ENCODE measurements at places on chromosomes 2 and 18.

GRCh38 chr2:240946046-240946445 is 39.9 kb downstream of the CROCC2 start:
- no peak for DNase-seq

DNA sequence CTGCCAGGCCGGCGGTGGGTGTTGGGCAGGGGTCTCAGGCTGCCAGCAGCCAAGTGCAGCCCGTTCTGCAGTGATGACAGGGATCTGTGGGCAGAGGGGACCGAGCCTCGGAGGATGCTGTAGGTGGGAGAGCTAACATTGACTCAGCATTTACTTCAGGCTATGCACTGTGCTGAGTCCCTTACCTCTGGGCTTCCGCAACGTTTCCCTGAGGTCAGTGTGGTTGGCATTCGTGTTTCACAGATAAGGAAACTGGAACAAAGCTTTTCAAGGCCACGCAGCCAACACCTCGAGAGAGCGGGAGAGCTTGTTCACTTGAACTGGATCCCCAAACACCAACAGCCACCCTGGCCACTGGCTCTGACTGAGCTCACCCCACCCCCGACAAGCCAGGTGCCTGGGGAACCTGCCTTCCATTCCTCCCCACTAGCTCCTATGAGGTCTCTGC is 839 bp upstream of the GPR148 start:
- DNase-seq: no peak

GRCh38 chr18:31064130-31064529 is 21.6 kb upstream of the DSC3 start:
- no peak for DNase-seq

DNA sequence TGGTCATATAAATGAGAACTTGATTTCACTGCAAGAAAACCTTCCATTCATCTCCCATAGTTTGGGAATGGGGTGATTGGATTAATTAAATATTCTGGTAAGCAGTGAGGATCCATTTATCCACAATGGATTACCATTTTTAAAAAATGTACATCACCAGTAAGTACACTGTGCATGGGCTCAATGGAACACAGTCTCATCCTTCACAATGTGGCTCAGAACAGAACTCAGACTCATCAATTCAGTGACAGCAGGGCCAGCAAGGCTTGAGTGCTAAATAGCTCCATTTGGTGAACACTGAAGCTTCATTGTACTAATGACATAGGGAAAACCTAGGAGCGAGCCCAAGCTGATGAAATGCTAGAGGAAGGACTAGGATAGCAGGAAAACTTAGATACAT is 223.8 kb downstream of the CMPK2 start:
- DNase-seq: no peak

DNA sequence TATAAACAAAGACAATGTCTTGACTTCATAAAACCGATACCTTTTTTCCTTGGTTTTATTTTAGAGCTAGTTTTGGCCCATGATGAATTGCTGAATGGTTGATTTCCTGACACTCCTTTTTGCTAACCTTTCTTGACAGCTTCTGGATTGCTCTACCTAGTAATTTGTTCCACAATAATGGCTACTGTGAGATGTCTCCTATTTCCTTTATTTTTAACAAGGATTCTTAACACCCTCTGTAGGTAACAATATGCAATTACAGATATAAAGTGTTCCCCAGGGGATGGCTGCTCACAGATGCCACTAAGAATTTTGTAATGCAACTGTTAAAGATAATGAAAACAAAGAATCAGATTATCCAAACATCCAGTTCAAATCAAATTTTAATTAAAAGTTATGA is 100.8 kb upstream of the ATP5MC3 start:
- peak; percentile 49 for DNase-seq

GRCh38 chr2:239639421-239640185 is 238.8 kb upstream of the HDAC4 start:
- no peak for DNase-seq

- no peak for DNase-seq
These were observed 422.5 kb downstream of the LPIN1 start for GRCh38 chr2:12168791-12169388.

GRCh38 chr18:57516056-57516455 is 70.4 kb downstream of the FECH start:
- DNase-seq: no peak

DNA sequence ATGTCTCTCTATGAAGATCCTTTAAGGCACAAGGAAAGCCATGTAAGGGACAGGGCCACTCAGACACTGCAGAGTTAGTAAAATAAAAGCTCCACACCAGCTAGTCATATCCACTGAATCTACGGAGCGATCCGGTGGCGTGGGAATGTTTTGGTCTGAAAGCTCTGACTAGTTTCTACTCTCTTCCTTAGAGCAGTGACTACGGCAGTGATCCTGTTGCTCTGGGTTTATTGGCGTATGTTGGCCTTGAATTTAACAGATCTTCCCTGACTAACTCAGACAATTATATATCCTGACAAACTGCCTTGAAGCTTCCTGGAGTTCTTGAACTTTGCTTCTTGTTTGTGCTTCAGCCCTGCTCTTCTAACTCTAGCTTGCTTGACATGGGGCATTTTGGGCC is 115.3 kb upstream of the FZD5 start:
- DNase-seq: no peak

DNA sequence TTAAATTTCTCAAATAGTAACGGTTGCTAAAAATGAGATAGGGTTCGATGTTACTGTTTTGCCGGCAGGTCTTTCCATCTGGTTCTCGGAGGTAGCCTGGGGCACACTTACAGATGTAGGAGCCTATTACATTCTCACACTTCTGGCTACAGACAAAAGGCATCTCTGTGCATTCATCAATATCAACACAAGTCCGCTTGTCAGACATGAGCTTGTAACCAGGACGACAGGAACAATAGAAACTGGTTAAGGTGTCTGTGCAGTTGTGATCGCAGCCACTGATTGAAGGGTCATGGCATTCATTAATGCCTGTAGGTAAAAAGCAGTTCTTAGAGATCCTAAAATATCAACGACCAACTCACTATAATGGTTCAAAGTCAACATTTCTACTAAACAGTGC is 116.3 kb downstream of the DHRS9 start:
- DNase-seq: no peak

DNA sequence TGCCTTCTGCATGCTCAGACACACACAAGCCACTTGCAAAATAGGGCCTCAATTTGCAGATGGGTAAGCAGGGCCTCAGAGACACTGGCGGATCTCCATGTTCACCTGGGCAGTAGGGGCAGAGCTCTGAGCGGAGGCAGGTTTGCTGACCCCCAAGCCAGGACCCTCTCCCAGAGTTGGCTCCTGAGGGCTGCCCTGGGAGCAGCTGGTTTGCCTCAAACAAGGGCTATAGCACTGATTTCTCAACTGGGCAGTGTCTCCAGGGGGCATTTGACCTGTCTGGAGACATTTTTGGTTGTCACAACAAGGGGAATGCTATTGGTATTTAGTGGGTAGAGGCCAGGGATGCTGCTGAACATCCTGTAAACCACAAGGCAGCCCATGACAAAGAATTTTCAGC is 11.6 kb downstream of the GLI2 start:
- no peak for DNase-seq

- DNase-seq: no peak
These were observed 1.0 kb upstream of the BMPR2 start for GRCh38 chr2:202375033-202375608.

- DNase-seq: peak; percentile 43
These were observed 54.8 kb upstream of the CREB1 start for GRCh38 chr2:207474863-207475485.
